Dorsolateral prefrontal cortex (tissue), 122 donors: ENCODE measurements at places on chromosomes 4 and X.

GRCh38 chr4:76594173-76594572, 159.1 kb downstream of the SHROOM3 start:
- DNase-seq: no peak

DNA sequence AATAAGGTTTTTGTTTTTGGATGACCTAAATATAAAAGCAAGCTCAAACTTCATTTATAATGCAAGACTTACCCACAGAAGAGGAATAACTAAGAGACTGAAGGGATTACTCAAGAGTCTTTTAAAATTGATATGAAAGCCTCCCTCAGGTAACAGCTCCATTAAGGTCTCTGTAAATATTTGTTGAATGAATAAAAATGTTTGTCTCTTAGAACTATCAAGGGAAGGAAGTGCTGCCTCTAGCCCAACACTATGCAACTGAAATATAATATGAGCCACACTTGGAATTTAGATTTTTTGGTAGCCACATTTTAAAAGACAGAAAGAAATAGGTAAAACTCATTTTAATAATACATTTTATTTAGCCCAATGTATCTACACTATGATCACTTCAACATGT, 127.8 kb downstream of the SH3RF1 start:
- no peak for DNase-seq

GRCh38 chr4:41358647-41359421, 102.1 kb downstream of the UCHL1 start:
- DNase-seq: no peak

GRCh38 chr4:82599336-82599735, 37.5 kb upstream of the TMEM150C start:
- no peak for DNase-seq

DNA sequence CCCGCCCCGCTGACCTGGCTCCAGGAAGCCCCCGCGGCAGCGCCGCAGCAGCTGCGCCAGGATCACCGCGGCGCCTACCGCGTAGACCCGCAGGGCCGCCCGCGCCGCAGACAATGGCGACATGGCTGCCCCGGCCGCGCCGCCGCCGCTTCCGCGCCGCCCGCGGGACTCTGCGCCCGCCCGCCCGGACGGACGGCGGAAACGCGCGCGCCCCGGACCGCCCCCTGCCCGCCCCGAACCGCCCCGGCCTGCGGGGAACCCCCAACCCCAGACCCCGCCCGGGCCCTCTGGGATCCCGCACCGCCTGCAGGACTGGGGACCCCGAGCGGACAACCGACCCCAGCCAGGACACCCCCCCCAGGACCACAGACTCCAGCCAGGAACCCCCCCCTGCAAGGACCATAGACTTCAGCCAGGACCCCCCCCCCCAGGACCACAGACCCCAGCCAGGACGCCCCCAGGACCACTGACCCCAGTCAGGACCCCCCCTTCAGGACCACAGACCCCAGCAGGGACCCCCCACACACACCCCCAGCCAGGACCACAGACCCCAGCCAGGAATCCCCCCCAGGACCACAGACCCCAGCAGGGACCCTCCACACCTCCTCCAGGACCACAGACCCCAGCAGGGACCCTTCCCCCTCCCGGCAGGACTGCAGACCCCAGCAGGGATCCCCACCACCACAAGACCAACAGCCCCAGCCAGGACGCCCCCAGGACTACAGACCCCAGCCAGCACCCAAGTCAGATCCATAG, at the start of the genes DHRSX and ZBED1:
TSS of gene DHRSX (minus strand) at position 174 of the 756 bp plus-strand sequence. CDS start at position 123, 51 bp downstream.
TSS of gene ZBED1 (minus strand) at position 174 of the 756 bp plus-strand sequence. CDS start 10,257 bp downstream, outside the sequence.
- DNase-seq: no peak
